Mesothelial cell of epicardium (in vitro differentiated cells): ENCODE measurements at places on chromosomes 1 and 21. TPM values are rescaled to one million over a fixed set of nuclear protein-coding genes. Genes with fewer than 3 reads are reported as not detected.

LCE3E gene
- total RNA-seq = not detected in 3 replicates

TCEA3 gene
- total RNA-seq = 8.0 to 10.0 TPM (median 9.9 TPM) in 3 replicates

- DNase-seq = no peak
Observed at GRCh38 chr1:24052220-24052619, 59.7 kb downstream of the MYOM3 start.

- DNase-seq = no peak
Observed at GRCh38 chr21:28580585-28580984, 412.1 kb downstream of the LTN1 start.

GRCh38 chr1:165807613-165808012 is 19.8 kb upstream of the UCK2 start:
- DNase-seq = no peak

RPL5 gene
- 1,556 to 1,645 TPM (median 1,628 TPM) in 3 replicates for total RNA-seq

IFNLR1 gene
- total RNA-seq = 12.1 to 13.0 TPM (median 12.1 TPM) in 3 replicates

GRCh38 chr1:200381256-200381984 is 28.4 kb downstream of the ZNF281 start:
- no peak for DNase-seq

- DNase-seq = no peak
Observed at GRCh38 chr1:72568113-72568512, 285.8 kb upstream of the NEGR1 start.

GRCh38 chr1:80994934-80995333 is 805.8 kb upstream of the ADGRL2 start:
- no peak for DNase-seq

- no peak for DNase-seq
Observed at GRCh38 chr1:86085741-86086409, 70.7 kb downstream of the COL24A1 start.

SPATA45 gene
- total RNA-seq = 0.65 to 0.78 TPM in 2 of 3 replicates, not detected in the other

- no peak for DNase-seq
Observed at GRCh38 chr1:217079584-217079983, 356.4 kb upstream of the ESRRG start.

- no peak for DNase-seq
Observed at GRCh38 chr1:208349694-208350330, 105.6 kb upstream of the PLXNA2 start.
